Suppressor macrophage (primary cell): ENCODE measurements at places on chromosomes 1 and 21.

DNA sequence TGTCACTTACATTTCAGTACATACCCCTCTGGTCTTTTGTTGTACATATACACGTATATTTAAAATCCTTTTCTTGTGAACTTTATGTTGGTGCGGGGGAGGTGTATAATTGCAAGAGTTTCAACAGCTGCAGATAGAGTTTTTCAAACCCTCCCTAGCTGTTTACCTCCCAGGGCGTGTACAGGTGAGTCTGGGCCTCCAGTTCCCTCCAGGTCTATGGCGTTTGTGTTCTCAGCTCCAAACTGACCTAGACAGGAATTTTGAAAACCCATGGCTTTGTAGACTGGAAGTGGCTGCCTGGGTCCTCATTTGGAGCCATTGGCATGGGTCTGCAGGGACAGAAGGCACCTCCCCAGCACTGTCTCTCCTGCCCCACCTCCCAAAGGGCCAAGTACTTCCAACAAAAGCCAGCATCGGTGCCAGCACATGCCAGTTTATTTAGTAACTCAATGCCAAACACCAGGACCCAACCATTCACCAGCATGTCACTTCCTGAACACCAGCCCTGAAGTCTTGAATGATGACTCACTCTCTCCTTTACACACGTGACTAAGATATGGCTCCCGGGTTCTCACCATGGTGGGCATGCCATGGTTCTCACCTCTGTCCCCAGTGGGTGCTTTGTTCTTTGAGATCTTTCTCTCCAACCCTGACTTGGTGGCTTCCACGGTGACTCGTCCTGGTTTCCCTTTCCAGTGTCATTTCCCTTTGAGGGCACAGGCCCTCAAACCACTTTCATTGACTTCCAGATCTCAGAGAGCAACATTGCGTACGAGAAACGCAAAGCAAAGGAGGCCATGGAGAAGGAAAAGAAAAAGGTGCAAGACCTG, 57.3 kb upstream of the EFHD2 start:
- peak; percentile 53 for DNase-seq

DNA sequence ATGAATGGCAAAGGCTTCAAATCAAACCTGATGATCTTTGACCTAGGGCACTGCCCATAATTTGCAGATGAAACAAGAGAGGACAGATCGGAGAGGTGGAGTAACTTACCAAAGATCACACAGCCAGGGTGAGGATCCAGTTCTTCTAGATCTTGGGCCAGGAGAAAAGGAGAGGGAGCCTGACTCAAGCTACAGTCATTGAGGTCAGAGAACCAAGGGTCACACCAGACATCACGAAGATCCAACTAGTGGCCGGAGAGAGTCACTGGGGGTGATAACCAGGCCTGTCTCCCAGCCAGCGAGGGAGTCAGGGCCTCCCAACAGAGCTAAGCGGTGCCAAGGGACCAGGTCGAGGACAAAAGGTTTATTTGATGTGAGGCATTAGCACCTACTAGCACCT, 115.0 kb downstream of the RIPK4 start:
- DNase-seq: no peak

- DNase-seq: no peak
Measured at GRCh38 chr1:37108596-37109188, 74.4 kb upstream of the GRIK3 start.

- DNase-seq: no peak
Measured at GRCh38 chr1:165910764-165911421, 83.5 kb downstream of the UCK2 start.

DNA sequence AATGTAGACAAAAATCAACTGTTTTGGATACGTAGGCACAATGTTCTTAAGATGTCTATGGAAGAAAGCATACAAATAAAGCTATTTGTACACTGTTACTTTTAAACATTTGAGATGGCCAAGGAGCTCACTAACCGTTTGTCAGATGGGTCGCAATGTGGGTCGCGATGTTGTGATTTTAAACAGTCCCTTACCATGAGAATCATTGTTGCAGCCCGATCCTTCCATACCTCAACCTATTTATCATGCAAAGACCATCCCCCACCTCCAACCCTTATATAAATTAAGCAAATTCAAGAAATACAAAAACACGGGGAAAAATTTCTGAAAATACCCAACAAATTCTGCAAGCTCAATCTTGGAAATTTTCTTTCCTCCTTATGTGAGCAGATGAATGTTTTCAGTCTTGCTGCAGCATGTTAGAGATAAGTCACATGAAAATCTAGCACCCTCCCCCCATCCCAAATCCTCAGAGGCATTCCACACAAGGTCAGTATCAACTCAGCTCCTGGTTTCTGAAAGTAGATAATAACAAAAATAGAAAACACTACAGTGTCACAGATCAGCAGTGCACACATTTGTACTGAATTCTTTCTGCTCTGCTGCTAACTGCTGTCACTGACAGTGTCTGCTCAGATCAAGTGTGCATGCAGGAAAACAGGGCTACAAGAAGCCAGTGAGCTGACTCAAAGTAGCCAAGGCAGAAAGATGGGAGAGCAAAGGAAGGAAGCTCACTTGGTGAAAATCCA, 92.9 kb upstream of the TTC39A start:
- no peak for DNase-seq

DNA sequence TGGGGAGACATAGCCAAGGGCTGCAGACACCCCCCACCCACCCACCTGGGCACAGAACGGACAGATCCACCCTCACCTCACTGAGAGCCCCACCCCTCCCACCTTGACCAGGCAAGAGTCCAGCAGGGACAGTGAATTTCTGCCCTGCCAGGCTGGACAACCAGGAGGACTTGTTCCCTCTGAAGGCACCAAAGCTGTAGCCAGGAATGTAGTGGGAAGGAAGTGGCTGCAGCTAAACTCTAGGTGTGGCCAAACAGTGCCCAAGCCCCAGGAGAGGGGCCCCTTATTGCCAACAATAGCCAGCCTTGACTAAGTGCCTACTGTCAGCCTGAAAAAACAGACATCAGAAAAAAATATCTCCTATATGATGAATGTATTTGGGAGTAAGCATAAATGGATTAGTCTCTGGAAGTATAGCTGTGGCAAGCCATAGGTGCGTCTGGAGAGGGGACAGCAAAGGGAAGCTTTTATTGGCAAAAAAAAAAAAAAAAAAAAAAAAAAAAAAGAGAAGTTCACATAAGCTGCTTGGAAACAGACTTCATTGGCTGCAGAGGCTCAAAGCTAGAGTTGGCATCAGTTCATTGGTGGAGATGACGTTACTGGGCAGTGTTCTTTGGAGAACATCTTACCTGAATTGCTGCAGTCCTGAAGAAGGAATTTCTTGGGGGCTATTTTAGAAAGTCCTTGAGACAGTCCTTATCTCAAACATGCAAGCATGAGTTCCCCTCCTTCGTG, 64.1 kb upstream of the TMEM51 start:
- peak; percentile 32 for DNase-seq

DNA sequence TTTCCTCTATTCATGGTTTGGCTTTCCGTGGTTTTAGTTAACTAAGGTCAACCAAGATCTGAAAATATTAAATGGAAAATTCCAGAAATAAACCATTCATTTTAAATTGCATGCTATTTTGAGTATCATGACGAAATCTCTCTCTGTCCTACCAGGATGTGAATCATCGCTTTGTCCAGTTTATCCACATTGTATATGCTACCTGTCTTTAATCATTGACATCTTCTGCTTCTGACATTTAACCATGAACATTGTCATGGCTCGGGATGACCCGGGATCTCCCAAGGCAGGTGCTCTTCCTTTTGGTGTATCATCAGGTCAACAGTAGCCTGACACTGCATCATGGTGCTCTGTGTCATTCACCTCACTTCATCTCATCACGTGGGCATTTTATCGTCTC, 125.5 kb upstream of the HNRNPU start:
- DNase-seq: no peak
